Stimulated activated CD4-positive, alpha-beta T cell treated with anti-CD3 and anti-CD28 coated beads, Interleukin-1b, Interleukin-23, amount 100 ng/mL, for 1 hour (primary cell): ENCODE measurements at places on chromosomes 5 and 9.

DNA sequence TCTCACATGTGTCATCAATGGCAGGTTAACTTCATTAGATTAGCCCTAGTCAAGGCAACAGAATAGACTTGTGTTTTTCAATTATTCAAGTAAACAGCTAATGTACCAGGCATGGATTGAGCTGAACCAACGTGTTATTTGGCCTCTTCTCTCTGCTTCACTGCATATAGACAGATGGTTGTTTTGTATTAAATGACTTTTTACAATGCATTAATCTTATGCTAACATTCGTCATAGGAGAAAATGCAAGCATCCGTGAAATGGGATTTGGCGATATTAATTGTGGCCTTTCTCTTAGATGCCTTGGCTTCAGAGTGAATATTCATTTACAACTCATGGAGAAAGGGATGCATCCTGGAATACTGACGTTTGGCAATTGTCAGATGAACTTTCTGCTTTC is 208.0 kb downstream of the KCTD16 start:
- no peak for DNase-seq

DNA sequence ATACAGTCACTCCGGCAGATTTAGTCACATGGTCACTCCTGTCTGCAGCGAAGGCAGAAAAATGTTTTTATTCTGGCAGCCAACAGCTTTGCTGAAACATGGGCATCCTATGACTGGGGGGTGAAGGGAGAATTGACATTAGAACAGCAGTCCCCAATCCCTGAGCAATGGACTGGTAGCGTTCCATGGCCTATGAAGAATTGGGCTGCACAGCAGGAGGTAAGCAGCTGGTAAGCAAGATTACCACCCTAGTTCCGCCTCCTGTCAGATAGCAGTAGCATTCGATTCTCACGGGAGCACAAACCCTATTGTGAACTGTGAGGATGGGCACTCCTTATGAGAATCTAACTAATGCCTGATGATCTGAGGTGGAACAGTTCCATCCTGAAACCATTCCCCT is 93.1 kb upstream of the FTMT start:
- DNase-seq, result no peak

DNA sequence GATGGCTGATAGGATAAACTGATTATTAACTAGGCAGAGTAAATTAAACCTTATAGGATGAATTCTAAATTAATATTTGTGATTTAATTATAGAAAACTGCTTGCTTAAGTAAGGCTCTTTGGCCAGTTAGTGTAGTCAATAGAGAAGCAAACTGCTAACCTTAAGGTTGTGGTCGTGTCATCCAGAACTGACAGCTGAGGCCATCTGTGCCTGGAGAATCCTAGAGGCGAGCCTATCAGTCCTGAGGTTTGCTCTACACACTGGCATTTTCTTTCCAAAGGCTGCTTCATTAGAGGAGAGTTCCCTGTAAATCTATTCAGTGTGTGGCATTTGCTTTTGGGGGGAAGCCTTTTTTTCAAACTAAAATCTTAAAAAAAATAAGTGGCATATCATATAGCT is 169.2 kb downstream of the MEF2C start:
- no peak for DNase-seq

DNA sequence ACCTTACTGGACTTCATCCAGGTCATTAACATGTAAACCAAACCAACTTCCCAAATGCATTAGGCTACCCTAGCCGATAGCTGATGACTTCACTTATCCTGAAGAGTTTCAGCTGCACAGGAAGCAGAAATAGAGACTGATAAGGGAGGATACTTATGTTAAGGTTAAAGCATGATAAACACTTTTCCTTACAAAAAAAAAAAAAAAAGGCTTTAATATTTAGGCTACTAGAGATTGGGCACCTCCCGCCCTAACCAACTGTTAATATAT is 1.6 kb upstream of the MEF2C start:
- no peak for DNase-seq

- no peak for DNase-seq
Measured at GRCh38 chr9:21801683-21802417, 586 bp upstream of the MTAP start.

DNA sequence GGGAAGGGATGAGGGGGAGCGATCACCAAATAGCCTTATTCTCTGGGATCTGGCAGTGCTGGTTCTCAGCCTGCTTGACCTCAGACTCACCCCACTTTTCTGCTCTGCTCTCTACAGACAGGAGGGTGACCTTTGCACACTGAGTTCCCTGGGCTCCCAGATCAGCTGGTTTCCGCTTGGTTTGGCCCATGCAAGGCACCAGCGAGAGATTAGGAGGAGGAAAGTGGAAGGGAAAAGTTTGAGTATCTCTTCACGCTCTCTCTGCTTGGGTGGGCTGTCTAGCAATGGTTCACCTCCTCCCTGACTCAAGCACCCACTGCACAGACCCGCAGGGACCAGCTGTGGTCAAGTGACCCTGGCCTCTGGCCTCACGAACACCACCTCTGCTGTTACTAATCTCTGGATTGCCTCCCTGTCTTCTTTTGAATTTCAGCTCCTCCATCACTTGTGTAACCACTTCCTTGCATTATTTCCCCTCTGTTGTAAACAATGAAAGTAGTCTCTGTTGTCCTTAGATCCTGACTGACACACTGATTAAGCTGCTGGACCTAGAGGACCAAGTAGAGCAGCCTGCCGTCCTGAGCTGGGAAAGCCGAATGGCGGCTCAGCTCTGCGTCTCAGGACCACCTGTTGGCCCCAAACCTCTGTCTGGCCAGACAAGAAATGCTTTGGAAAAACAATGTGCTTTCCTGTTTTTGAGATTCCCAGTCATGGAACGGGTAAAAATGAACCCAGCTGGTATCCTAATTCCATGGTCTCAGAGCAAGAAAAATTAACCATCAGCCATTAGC is 186.6 kb downstream of the CRB2 start:
- no peak for DNase-seq

GRCh38 chr5:149628221-149628620 is 46.9 kb downstream of the ARHGEF37 start:
- no peak for DNase-seq

- DNase-seq, result no peak
Measured at GRCh38 chr9:113603773-113604172, 140.2 kb downstream of the RGS3 start.

DNA sequence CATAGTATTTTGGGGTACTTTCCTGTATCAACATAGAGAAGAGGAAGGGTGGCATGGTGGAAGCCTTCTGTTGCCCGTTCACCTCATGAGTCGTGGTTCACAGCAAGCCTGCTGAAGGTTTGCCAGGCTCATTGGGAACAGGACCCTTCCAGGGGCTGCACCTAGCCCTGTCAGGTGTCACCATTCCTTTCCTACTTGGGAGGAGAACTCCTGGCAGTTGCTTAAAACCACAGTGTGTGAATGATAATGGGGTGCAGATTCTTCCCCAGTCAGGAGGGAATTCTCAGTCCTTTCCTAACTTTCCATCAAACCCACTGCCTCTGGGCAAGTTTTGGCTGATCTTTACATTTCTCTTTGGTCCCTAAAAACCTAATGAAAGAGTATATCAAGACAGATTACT is 99.4 kb upstream of the CTNND2 start:
- no peak for DNase-seq
